NCI-H1092 treated with DMSO at 0.1 percent for 48 hours (cell line): ENCODE measurements at places on chromosomes 6 and 20.

DNA sequence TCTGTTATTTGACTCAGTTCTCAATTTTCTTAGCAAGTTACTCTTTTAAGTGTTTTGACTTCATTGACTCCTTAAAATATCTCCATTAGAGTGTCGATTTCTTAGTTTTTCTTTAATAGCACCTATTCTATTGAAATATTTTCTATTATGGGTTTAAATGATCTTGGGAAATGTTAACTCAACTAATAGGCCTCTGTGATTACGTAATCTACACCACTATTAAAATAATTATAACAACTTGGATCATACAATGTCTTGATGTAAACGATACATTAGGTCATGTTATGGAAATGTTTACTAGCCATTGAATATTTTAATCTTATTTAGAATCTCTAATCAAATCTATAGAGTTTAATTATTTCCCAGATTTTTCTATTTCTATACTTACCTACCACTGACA, 550.0 kb downstream of the EYS start:
- DNase-seq = no peak

DNA sequence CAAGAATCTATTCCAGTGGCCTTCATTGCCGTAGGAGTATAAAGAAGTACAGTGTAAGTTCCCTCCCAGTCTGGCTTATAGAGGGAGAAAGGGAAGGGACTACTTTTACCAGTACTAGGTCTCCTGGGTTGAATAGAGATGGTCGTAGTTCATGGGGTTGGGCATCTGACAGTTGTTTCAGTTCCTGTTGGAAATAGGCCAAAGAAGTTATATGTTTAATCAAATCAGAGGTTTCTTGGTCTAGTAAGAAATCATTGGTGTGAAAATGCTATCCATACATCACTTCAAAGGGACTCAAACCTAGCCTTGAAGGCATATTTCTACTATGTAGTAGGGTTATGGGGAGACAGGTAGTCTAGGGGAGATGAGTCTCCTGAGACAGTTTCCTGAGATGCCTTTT, 45.6 kb upstream of the MAN1A1 start:
- no peak for DNase-seq

GRCh38 chr6:15763837-15764236, 101.0 kb upstream of the DTNBP1 start:
- no peak for DNase-seq

- no peak for DNase-seq
Measured at GRCh38 chr6:24072038-24072746, 53.8 kb upstream of the NRSN1 start.

DNA sequence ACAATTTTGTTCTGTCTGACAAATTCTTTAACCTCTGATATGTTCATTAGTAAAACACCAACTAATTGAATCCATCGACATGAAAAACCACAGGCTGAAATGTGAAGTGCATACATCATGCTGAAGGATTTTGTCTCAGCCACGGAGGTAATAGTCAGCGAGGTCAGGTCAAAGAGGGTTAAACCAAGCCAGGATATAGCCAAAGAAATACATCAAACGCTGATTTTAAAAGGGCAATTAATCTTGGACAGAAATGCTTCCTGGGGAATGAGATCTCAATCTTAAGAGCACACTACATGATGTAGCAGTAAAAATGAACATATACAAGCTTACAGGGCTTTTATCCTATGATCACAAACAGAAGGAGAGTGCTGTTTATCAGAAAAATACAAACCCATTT, 106.7 kb downstream of the PRDM1 start:
- no peak for DNase-seq

GRCh38 chr6:139402876-139403386, 28.5 kb upstream of the CITED2 start:
- no peak for DNase-seq

- DNase-seq = peak; percentile 5
Measured at GRCh38 chr6:112311950-112312547, 35.1 kb upstream of the RFPL4B start.

DNA sequence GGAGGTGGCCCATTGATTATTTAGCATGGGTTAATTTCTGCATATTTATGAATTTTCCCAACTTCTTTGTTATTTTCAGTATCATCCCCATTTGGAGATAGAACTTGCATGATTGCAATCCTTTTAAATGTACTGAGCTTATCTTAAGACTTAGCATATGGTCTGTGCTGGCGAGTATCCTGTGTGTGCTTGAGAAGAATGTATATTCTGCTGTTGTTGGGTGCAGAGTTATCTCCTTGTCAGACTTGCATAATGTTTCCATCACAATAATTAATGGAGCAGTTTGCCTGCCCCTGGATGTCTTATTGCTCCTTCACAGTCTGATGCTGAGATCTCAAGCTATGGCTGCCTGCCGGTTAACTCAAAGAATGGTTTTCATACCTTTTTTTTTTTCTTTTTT, 112.6 kb downstream of the CDYL start:
- DNase-seq = no peak

DNA sequence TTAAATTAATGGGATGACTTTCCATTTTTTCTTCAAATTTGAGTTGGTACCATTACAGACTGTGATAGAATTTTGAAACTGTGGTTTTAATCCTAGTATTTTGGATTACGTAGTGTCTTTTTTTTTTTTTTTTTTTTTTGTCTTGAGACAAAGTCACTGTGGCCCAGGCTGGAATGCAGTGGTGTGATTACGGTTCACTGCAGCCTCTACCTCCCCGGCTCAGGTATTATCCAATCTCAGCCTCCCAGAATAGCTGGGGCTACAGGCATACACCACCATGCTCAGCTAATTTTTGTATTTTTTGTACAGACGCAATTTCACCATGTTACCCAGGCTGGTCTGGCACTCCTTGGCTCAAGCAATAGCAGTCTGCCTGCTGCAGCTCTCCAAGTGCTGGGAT, 87.1 kb downstream of the SOX4 start:
- DNase-seq = no peak

GRCh38 chr6:134347885-134348805, 30.2 kb upstream of the SGK1 start:
- DNase-seq = no peak

DNA sequence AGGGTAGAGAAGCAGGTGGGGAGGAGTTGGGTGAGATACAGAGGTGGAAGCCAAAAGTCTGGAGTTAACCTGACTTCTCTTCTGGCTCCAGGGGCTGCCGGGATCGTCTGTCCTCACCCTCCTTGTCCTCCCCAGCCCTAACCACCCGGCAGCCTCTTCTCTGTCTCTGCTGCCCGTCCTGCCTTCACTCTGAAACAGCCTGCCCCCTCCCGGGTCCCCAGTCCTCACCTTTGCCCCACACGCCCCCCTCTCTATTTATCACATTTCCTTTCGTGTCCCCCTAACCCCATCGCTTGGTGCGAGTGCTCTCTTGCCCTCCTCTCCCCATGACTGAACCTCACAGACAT, 5.7 kb downstream of the RING1 start:
- no peak for DNase-seq

- no peak for DNase-seq
Measured at GRCh38 chr6:151232899-151233298, 6.9 kb upstream of the AKAP12 start.

DNA sequence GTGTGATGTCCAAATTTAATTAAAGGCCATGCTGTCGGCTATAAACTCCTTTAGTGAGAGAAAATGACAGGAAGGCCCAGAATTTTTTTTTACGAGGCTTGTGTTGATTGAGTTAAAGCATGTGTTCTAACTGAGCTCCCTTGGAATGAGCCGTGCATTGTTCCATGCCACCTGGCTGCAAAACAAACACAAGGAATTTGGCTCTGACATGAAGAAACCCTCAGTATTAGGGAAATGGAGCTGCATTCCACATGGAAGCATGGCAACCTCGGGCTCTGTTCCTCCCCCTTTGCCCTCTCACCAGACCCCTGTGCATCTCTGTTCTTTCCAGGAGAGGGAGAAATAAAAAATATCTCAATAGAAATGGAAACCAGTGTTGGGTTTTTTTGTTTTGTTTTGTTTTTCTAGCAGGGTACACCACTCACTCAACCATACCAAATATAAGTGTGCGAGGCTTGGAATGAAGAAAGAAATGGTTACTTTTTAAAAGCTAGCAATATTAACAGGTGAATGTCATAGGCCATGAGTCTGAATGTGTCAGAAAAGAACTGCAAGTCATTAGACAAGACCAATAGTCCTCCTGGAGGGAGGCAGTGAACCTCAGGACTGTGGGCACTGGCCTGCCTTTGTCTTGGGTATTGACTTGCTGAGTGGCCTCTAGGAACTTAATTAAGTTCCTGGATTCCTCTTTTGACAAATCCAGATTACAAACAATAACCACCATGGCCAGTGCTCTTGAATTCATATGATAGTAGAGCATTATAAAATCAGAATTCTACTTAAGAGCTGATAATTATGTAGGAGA, 935.1 kb downstream of the KIF16B start:
- peak; percentile 17 for DNase-seq

DNA sequence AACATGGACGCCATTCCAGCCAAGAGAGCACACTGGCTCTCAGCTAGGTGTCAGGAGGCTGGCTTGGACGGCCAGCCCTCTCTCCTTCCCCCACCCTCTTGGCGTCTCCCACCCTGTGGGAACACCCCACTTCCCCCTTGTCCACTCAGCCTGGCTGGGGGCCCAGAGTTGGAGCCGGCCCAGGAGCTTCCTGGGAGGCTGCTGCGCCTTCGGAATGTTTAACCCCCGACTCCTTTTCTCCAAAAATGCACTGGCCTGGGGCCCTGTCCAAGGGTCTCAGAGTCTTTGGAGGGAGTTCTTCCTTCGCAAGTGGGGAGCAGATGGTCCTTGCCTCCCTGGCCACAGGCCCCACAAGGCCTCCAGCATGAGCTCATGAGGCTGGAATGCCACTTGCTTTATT, 4.1 kb downstream of the ADAM33 start:
- no peak for DNase-seq

DNA sequence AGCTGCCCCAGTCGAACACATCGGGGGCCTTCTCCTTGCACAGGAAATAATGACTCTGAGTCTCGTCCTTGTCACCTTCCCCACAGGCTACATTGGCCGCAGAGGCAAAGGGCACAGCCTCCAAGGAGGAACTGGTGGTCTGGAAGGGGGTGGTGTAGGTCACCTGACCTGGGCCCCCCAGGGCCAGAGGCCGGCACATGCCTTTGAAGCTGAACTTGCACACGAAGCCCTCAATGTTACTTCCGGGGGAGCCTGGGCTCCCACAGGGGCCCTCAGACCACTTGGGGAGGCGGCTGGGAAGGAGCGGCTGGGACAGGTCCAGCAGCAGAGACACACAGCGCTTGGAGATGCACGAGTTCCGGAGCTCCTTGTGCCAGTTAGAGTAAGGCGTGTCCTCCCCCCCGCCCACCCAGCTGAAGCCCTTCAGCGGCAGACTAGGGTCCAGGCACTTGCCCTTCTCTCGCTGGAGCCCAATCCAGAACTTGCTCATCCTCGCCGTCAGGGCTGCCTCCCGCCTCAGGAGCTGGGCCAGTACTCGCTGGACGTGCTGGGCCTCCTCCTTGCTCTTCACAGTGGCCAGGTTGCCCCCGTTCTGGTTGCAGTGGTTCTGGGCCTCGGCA, 578 bp downstream of the CD93 start:
- DNase-seq = no peak

- DNase-seq = no peak
Measured at GRCh38 chr6:19869464-19869863, 32.3 kb downstream of the ID4 start.

DNA sequence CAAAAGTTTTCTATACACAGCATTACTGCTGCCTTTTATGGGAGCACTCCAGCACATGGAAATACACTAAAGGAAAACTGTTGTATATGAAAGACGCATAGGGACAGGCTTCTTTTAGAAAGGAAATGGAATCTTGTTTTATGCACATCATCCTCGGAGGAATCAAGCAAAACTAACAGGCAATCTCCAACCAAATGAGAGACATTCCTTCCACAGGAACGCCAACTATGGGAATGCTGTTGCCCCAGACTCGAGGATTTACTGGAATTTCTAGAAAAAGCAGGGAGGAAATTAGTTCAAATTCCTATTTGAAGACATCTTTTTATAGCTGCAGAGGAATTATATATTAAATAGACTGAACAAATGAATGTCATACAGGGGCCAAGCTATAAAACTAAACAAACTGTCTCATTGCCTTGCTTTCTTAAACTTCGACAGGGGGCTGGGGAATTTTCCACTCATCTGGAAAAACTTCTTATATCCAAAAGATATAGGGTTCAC, 52.2 kb downstream of the LYRM4 start:
- DNase-seq = no peak

- no peak for DNase-seq
Measured at GRCh38 chr20:6525447-6526303, 241.8 kb upstream of the BMP2 start.

- DNase-seq = no peak
Measured at GRCh38 chr6:130147111-130147510, 75.6 kb downstream of the SAMD3 start.

- peak; percentile 28 for DNase-seq
Measured at GRCh38 chr20:9532069-9532838, 17.9 kb downstream of the LAMP5 start.

DNA sequence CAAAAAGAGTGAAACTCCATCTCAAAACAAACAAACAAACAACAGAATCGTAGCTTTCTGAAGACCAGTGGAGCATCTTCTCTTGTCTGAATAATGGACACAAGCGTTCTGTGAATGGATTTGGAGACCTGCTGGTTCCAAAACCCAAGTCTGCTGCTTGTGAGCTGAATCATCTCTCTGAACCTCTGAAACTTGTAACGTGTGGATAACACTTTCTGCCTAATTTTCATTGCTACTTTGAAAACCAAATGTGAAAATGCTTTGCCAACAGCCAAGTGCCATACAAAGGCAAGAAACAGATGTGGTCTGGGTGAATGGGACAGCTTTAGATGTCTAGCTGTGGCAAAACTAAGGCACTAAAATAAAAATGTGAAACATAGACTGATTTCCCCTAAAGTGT, 44.3 kb downstream of the PHACTR1 start:
- DNase-seq = no peak

- peak; percentile 6 for DNase-seq
Measured at GRCh38 chr20:43243672-43244269, 54.1 kb upstream of the PTPRT start.

DNA sequence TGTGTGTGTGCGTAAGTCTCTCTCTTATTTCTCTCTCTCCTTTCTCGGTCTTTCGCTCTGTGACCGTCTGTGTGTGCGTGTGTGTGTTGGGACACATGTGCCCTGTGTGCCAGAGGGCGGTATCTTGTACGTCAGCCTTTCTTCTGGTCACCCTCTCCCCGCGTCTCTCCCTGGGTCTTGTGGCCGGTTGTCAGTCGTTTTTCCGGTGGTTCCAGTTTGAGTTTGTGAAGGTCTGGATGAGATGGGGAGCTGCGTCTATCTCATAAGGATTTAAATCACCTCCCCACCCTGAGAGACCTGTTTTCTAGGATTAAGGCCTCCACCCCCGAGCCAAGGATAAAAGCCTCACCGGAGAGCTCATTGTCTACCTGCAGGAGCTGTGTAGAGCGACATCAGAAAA, 295.5 kb upstream of the ZNF337 start:
- no peak for DNase-seq
